Hematopoietic multipotent progenitor cell treated with erythropoietin and hydrocortisone succinate and interleukin-3 and kit ligand, for 15 days (in vitro differentiated cells): ENCODE measurements at places on chromosomes 5 and 9.

- DNase-seq, result no peak
Measured at GRCh38 chr5:73793911-73794310, 167.9 kb downstream of the ARHGEF28 start.

GRCh38 chr5:136629125-136629792 is 263.9 kb upstream of the TRPC7 start:
- DNase-seq, result no peak

DNA sequence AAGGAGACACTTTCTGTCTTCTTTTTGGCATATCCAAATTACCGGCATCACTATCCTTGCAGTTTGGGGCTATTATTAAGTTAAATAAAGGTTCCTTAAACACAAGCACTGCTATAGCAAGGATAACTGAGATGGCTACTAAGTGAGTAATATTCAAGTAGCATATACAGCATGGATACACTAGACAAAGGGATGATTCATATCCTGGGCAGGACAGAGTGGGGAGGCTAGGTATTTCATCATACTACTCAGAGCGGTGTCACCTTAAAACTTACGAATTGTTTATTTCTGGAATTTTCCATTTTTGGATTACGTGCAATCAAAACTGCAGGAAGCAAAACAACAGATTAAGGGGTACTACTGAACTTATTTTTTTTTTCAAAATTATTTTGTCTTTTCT is 54.1 kb downstream of the FER start:
- DNase-seq, result no peak

GRCh38 chr9:136718345-136719194 is 6.2 kb downstream of the DIPK1B start:
- no peak for DNase-seq

DNA sequence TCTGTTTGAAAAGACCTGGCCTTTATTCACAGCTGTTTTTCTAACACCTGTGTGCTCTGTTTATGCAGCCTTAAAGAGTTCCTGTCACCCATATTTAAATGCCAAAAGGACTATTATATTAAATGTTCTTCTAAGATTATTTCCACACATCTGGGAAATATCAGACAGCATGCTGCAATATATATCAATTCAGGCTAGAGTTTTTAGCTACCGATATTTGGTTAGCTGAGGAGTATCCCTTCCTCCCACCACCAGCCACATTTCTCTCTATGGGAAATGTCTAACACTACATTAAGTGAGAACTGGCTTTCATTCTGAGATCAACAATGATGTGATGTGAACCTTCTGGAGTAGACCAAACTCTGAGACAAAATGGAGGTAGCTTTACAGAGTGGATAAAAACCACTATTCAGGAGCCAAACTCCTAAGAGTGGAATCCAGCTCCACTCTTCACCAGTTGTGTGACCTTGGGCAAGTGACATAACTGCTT is 509.2 kb downstream of the ZNF608 start:
- no peak for DNase-seq

GRCh38 chr5:59605915-59606314 is 287.6 kb downstream of the PDE4D start:
- no peak for DNase-seq
